ENCODE measurements at places on chromosomes 3 and 15.

DNA sequence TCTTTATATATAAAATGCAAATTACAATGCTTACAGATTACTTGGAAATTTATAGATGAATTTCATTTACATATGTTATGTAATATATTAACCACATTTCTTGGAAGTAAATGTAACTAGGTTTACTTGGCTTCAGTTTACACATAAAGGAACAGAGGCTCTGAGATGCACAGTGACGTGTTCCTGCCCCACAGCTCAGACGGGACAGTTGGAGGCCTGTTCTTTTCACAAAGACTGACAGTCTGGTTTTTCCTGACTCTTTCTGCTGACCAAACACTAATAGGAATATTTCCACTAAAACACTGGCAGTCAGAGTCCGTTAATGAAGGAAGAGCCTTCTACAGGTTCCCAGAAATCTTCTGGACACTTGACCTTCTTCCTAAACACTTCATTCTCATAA lies 336.1 kb downstream of the MFSD1 start:
- DNase-seq, result no peak

DNA sequence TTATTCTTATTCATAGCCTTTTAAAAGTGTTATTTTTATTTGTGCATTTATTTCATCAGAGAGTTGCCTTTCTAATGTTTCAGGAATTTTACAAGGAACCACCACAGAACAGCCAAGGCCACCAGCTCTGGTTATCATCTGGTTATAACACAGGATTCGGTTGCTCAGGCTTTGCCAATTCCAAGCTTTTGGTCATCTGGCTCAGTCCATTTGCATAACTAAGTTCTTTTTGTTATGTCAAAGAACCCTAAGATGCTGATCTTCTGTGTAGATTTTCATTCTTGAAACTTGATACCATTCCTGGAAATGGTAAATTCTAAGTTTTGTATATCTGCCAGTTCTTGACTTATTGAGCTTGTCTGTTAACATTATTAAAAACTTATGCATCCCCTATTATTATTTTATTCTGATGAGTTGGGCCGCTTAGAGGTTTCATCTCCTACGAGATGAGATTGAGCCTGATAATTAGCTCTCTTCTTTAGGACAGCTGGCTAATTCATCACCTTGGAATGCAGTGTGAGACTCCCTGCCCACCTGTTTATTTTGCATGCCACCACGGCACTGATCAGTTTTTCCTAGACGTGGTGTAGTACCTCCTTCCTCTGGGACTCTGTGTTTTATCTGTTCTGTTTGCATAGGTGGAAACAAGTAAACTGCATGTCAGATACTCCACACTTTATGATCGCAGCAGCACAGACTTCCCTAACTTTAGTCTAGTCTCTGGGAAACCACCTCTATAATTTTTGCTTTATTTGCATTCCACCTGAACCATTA lies 264.8 kb downstream of the SLCO3A1 start:
- DNase-seq, result no peak

DNA sequence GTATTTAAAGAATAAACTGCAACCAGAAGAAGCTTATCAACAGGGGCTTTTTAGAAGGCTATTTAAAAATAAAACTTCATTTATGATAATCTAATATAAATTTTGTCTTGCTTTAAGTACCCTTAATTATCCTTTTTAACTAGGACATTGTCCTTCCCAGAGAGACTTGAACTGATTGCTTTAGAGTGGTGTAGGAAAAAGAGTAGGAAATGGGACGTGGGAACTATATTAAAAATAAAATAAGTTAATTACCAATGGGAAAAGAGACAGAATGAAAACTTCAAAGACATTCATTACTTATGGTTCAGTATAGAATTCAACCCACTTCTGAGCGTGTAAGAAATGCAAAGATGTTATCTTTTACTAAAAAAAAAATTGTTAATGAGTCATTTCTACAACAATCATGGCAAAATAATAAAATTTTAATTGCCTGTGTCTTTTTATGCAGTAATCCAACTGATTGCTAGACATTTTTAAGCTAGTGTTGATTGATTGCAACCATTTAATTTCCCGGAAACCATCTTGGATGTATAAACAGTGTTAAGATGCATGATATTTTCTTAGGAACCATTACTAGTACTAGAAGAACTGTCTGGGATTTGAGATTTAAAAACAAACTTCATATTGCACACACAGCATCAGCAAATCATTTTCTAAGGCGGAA lies 298.8 kb upstream of the UMPS start:
- DNase-seq, result no peak

- no peak for DNase-seq
These were observed 441.5 kb upstream of the ARHGEF26 start for GRCh38 chr3:153679714-153680113.

DNA sequence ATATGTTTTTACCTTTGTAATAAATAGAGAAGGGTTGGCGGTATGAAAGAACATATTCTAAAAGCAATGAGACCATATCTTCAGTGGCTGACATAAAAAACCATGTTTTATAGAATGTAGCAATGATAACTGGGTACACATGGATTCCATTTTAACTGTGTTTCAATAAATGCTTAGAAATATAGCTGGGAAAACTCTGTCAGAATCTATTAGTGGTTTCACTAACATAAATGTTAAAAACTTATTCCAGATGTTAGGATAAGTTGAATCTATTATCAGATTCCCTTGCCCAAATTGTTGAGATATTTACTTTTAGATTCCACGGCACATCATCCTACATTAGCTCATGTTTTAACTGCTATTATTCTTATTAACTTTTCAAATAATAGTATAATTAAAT lies 772.2 kb upstream of the ALCAM start:
- DNase-seq, result no peak

DNA sequence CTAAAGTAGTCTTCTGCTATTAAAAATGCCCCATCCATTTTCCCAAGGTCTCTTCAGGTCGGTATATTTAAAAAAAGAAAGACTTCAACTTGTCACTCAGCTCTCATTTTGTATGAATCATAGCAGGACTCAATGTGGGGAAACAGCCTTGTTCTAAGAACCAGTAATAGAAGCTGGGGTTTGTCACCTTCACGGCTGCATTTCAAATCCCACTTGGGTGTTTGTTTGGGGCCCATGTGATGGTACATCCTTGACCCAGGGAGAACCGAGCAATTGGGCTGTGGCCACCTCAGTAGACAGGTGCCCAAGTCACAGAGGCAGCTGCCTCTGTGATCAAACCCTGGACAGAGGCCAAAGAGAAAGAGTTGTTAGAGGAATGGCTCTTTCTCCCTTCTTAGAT lies 70.3 kb upstream of the ARL8B start:
- peak; percentile 31 for DNase-seq

- DNase-seq, result no peak
These were observed 471.7 kb upstream of the MCTP2 start for GRCh38 chr15:93759629-93760028.

- peak; percentile 64 for DNase-seq
These were observed 924 bp upstream of the SIN3A start for GRCh38 chr15:75452364-75452864.

DNA sequence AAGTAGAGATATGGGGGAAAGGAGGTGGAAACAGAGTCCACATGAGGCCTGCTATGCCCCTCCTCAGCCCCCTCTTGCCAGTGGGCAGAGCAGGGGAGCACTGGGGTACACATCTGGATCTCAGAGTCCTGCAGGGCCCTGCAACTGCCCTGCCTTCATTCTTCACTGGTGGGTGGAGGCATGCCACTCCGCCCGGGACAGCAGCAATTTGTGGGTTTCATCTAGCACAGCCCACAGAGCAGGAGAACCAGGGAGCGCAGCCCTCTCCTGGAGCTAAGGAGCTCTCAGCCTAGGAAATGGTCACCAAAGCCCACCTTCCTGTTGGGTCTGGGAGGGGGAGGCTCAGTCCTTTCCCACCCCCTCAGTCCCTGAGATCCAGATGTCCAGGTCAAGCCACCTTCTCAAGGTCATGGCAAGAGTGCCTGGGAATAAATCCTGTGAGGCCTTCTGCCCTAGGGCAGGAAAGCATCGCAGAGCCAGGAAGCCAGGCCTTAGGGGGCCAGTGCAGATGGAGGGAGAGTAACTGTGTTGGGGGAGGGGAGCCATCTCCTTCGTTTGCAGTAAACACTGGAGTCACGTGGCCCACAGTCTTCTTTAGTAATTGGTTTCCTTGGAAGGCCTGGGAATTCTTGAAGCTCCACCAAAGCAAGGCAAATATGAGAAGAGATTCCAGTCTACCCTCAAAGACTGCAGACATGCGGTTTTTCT lies 31.0 kb downstream of the ANP32A start:
- DNase-seq, result no peak

- no peak for DNase-seq
These were observed 509.3 kb downstream of the VGLL3 start for GRCh38 chr3:86481636-86482035.

DNA sequence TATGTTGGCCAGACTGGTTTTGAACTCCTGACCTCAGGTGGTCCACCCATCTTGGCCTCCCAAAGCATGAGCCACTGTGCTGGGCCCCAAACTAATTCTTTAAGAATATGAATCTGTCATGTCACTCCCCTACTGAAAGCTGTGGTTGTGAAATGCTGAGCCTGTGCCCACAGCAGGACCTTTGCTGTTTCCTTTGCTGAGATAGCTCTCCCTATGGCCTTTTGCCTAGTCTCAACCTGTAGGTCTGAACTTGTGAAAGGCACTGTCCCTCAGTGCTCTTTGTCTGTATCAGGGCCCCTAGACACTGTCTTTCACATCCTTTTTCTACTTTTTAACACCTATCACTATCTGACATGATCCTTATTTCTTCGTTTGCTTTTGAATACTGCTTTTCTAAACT lies 62.7 kb upstream of the CCR4 start:
- DNase-seq, result peak; percentile 66

- no peak for DNase-seq
These were observed 74.5 kb upstream of the TSPAN3 start for GRCh38 chr15:77145370-77145769.

DNA sequence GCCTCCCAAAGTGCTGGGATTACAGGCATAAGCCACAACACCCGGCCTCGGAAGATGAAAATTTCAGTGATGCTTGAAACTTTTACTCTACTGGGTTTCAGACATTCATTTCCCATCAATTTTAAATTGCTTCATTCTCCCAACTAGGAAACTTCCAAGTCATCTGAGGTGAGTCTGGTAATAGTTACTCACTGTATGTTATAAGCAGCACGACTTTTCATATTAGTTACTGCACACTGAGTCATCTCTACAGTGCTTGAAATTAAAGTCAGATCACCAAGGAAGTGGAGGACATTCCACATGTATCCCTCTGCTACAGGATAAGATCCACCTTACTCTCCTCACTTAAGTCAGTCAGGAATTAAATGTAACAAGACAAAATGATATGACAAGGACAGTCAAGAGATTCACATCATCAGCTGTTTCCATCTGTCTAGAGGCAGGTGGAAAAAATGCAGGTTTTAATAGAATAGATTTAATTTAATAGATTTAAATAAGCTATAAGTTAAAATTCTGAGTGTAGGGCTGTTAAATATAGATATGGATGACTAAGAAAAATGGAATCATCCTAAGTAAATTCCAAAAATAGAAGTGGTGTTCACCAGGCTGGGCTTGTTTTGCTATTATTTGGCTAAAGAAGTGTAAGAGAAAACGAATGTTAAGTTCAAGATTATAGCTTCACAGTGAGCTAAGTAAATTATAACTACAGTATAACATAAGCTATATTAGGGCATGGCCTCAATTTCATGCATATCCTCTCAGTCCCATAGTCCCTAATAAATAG lies 104.4 kb downstream of the TMCO5A start:
- DNase-seq, result no peak

DNA sequence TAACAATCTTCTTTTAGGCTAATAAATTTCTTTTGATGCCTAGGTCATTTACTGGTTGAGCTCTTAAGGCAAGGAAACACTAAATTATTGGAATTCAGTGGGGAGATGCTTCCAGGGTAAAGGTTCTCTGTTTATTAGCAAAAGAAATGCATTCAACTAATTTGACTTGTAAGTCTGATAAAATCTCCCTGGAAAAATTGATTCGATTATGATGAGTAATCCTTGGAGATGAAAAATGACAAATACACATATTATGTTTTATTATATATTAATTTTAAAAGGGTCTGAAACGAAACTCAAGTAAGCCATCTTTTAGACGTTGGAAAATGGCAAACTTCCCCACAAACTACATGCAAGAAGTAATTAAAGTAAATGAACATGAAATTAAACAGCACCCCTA lies 328.0 kb downstream of the FOXP1 start:
- no peak for DNase-seq

GRCh38 chr3:179401561-179401960 lies 49.7 kb downstream of the GNB4 start:
- DNase-seq, result no peak

DNA sequence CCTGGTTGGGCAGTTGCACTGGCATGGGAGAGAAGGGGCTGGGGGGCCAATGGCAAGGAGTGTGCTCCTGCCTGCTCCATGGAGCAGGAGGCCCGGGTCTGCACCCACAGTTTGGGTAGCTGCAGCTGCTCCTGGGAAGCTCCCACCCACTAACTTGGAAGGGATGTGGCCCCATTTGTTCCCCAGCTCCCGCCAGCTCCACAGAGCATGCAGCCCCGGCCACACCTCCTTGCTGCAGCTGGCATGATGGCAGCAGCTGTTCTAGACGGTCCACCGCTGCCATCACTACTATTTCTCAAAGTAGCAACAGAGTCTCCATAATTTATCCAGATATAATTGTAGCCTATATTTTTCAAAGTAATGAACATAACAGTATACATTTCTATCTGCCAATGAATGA lies 65.8 kb downstream of the PIK3CB start:
- no peak for DNase-seq

DNA sequence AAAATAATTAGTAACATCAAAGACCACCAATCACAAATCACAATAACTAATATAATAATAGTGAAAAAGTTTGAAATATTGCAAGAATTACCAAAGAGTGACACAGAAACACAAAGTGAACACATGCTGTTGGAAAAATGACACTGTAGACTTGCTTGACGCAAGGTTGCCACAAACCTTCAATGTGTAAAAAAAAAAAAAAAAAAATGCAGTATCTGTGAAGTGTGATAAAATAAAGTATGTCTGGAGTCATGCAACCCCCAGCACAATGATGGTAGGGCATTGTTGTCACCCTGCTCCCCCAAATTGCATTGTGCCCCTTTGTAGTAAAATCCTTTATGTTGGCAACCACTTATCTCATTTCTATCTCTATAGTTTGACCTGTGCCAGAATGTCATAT lies 190.6 kb downstream of the PLCL2 start:
- no peak for DNase-seq

DNA sequence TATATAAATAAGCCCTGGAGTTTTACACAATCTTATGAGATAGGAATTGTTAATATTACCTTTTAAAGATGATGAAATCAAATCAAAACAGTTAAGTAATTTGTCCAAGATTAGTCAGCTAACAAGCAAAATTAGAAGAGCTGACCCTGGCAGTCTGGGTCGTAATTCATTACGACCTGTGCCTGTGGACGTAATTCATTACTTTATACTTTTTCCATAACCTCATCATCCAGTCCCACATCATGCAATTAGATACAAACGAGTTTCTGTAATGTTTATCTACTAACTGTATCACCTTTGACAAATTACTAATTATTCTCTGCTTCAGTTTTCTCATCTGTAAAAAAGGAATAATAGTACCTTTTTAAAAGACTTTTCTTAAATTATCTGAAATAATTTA lies 665.9 kb downstream of the ZBBX start:
- no peak for DNase-seq

Data from GM13977 (cell line).